ENCODE measurements at places on chromosomes 5 and 9. TPM values are rescaled to one million over a fixed set of nuclear protein-coding genes. Genes with fewer than 3 reads are reported as not detected.

OTP gene
- total RNA-seq, result not detected

SOWAHA gene
- not detected for total RNA-seq

PCDHA11 gene
- under 0.01 TPM for total RNA-seq

GPR151 gene
- not detected for total RNA-seq

ANKRD31 gene
- total RNA-seq, result 0.07 TPM

FOXD1 gene
- not detected for total RNA-seq

NMUR2 gene
- not detected for total RNA-seq

STK32A gene
- not detected for total RNA-seq

RANBP3L gene
- total RNA-seq, result not detected

ESM1 gene
- 411 TPM for total RNA-seq
